Fibroblast of lung (primary cell): ENCODE measurements at places on chromosomes 5 and 9. TPM values are rescaled to one million over a fixed set of nuclear protein-coding genes. Genes with fewer than 3 reads are reported as not detected.

The FAF2 gene
- 35.4 and 38.5 TPM in 2 replicates for total RNA-seq

- H3K27me3 ChIP-seq, result no peaks in the 10 kb centered on the region
- peak overlapping the region; percentile 51 for H3K4me3 ChIP-seq
- peak; percentile 49 for DNase-seq
- H3K36me3 ChIP-seq, result no peaks in the 10 kb centered on the region
- H3K27ac ChIP-seq, result peak overlapping the region; percentile 73
- H3K4me1 ChIP-seq, result no peaks in the 10 kb centered on the region
Measured at GRCh38 chr9:36470643-36471290, 70.7 kb upstream of the RNF38 start.

DNA sequence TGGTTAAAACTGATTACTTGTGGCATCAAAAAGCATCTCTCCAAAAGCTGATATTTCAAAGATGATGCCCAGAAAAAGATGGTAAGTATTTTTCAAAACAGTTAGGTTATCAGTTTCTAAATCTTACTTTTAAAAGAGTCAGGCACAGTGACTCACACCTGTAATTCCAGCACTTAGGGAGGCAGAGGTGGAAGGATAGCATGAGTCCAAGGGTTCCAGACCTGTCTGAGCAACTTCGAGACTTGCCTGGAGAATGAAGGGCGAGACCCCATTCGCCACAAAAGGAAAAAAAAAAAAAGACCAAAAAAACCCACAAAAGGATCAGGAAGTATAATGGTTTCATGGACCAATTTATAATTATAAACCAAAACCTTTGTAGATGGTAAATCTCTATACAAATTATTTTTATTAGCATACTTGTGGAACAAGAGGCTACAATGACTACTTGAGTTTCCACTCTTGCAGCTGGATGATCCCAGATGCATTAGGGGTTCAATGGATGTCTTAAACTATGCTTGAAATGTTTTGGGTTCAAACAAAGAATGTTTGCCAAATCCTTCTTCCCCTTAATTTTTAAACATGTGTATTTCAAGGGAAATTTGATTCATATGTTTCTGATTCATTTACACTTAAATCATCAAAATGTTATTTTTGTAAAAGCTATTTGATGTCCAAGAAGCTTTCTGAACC, 96.1 kb downstream of the ADAMTSL1 start:
- no peaks in the 10 kb centered on the region for H3K27me3 ChIP-seq
- no peak for DNase-seq
- no peaks in the 10 kb centered on the region for H3K36me3 ChIP-seq
- peaks cover 3% of the 10 kb centered on the region for H3K4me1 ChIP-seq
- no peak overlapping the region for H3K4me3 ChIP-seq
- no peak overlapping the region for H3K27ac ChIP-seq

GRCh38 chr5:179730852-179731251, 1.8 kb upstream of the MAML1 start:
- H3K27me3 ChIP-seq, result no peaks in the 10 kb centered on the region
- DNase-seq, result no peak

DNA sequence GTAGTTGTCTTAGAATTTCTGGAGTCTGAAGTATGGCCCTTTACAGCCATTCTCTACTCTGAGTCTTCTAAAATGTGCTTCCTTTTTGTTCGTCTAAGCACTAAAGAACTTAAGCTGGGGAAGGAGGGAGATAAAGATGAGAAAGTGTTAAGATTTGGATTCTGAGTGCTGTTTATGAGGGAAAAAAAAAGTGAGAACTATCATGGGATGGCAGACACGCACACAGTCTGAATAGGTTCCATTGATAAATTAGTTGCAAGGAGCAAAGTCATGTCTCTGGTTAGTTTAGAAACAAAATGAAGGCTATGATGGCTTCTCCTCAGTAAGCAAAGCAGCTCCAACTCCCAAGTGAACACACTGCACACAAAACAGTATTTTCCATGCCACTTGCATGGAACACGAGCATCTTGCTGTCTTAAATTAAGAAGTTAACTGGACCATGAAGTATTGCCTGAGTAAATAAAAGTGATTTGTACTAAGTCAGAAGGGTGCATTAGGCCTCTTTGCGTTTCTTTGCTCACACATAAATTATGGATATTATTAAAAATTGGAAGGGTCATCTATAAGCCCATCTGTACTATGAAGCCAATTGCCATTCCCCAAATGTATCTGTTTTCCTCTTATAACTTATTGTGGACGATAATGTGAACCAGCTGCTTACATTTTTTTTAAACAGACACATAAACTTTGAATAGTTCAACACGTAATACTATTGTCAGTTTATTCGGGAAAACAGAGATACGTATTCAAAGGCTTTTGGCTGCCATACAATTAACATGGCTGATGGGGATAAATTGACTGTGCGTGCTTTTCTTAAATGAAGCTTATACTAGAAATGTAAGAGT, 199.3 kb downstream of the SGCD start:
- DNase-seq, result no peak
- no peaks in the 10 kb centered on the region for H3K27me3 ChIP-seq
- no peak overlapping the region for H3K4me3 ChIP-seq
- H3K4me1 ChIP-seq, result no peaks in the 10 kb centered on the region

- H3K36me3 ChIP-seq, result no peaks in the 10 kb centered on the region
- peak; percentile 21 for DNase-seq
- H3K27me3 ChIP-seq, result no peaks in the 10 kb centered on the region
- peaks cover 2% of the 10 kb centered on the region for H3K4me1 ChIP-seq
- peak overlapping the region; percentile 96 for H3K4me3 ChIP-seq
- peak overlapping the region; percentile 87 for H3K27ac ChIP-seq
Measured at GRCh38 chr5:112977440-112977861, 853 bp downstream of the DCP2 start.

DNA sequence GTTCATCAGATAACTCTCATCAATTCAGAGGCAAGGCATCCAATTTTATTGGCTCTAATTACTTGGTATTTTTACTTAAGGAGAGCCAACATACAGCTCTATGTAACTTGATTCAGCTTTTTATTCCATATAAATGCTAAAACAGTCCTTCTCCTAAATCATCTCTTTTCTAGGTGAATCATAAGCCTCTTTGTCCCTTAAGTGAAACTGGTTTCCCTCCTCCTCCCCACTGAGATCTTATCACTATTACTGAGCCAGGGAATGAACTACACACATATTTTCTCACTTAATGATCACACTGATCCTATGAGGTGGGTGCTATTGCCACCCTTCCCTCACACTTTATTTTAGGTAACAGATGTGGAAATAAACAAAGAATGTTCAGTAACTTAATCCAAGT, 1143.8 kb downstream of the MAT2B start:
- peak; percentile 64 for DNase-seq
- H3K4me3 ChIP-seq, result no peak overlapping the region
- no peaks in the 10 kb centered on the region for H3K27me3 ChIP-seq
- H3K4me1 ChIP-seq, result no peaks in the 10 kb centered on the region
